ENCODE measurements at places on chromosomes 16 and 17. TPM values are rescaled to one million over a fixed set of nuclear protein-coding genes. Genes with fewer than 3 reads are reported as not detected.

- no peak for DNase-seq
Observed at GRCh38 chr17:65888649-65889048, 303.3 kb downstream of the CEP112 start.

MYH11 gene
- polyA plus RNA-seq, result 375 TPM

RGS11 gene
- polyA plus RNA-seq, result 1.1 TPM

NARF gene
- polyA plus RNA-seq, result 69.0 TPM

- DNase-seq, result no peak
Observed at GRCh38 chr17:7575481-7575883, 4.0 kb upstream of the CD68 start.

SDK2 gene
- polyA plus RNA-seq, result 24.3 TPM

DNA sequence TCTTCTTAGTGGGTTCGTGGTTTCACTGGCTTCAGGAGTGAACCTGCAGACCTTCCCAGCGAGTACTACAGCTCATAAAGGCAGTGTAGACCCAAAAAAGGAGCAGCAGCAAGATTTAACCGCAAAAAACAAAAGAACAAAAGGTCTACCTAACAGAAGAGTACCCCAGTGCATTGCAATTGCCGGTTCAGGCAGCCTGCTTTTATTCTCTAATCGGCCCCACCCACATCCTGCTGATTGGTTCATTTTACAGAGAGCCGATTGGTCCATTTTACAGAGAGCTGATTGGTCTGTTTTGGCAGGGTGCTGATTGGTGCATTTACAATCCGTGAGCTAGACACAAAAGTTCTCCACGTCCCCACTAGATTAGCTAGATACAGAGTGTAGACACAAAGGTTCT lies 2.0 kb upstream of the ARRB2 start:
- DNase-seq, result no peak

DNA sequence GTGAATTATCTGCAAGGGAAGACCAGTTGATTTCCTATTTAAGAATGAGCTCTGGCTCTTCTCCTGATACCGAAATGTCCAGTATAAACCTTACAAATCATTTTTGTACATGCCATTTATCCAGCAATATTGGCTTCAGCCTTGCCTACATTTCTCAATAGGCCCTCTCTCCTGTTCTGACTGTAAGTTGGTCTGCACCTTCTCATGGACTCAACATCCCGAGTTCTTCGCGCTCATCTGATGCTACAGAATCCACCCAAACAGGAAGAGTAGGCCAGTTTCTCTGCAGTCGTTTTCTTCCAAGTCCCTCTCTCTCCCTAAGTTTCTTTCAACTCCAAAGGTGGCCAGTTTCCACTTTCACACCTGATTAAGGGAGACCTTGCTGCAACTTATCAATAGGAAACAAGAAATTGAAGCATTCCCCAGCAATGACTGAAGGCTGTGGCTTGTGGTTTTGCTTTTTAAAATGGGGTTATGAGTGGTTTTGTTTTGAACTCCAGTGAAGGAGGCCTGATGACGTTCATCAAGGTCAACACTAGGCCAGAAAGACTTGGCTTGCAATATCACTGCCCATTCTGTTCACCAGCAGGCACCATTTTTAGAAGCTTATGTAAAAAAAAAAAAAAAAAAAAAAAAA lies 383.0 kb downstream of the MAF start:
- DNase-seq, result no peak

PRKCB gene
- 2.1 TPM for polyA plus RNA-seq

ZNF19 gene
- polyA plus RNA-seq, result 2.5 TPM

GRCh38 chr16:51881731-51882130 lies 665.2 kb downstream of the TOX3 start:
- no peak for DNase-seq

GRCh38 chr16:620700-621525 lies 9.9 kb upstream of the WFIKKN1 start:
- DNase-seq, result no peak

SULT1A4 gene
- polyA plus RNA-seq, result 5.9 TPM

- peak; percentile 90 for DNase-seq
Observed at GRCh38 chr16:57863434-57864160, 61.3 kb upstream of the KIFC3 start.

DNA sequence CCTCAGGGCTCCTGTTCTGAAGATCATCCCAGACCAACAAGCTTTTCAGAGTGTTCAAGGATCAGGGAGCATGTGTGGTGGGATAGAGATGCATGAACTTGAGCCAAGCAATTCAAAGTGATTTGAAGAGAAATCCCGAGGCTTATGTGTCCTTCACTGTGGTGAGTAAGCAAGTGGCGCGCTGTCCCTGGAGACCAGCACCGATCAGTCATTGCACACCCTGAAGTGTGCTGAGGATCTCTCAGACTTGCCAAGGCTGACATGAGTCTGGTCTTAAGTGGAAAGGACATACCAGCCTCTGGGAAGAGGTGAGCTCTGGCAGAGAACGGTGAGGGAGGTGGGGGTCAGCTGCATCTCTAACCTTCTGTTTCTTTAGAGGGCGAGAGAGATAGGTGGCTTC lies 43.8 kb upstream of the CDH13 start:
- DNase-seq, result no peak

DNA sequence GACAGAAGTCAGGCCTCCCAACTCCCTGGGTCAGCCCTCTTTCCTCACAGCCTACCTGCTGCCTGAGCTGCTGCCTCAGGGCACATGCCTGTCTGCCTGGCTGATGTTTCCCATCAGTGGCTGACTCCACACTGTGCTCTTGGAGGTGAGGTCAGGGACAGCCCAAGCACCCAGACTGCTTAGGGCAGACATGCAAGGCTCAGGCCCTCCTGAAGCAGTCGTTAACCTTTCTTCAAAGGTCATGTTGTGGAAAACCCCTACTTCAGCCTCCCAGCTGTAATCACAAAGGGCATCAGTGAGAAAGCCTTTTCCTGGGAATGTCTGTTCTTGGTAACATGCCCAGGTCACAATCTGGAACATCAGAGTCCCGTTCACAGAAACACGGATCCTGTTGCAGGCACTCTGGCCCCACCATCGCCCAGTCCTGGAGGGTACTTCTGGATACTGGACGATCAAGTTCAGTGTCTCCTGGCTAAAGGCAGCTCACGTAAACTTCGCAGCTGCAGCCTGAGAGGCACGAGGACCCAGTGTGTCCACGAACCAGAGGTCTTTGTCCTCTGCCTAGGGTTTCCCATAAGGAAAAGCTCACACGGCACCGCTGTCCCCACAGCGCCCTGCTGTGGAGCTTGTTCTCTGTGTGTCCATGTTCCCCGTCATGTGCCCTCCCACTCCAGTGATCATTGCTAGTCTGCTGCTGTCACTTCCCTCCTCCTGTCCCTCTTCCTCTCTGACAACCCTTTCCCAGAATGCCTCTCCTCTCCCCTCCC lies 54.9 kb downstream of the GNAO1 start:
- no peak for DNase-seq

CHAD gene
- 6.2 TPM for polyA plus RNA-seq

DNA sequence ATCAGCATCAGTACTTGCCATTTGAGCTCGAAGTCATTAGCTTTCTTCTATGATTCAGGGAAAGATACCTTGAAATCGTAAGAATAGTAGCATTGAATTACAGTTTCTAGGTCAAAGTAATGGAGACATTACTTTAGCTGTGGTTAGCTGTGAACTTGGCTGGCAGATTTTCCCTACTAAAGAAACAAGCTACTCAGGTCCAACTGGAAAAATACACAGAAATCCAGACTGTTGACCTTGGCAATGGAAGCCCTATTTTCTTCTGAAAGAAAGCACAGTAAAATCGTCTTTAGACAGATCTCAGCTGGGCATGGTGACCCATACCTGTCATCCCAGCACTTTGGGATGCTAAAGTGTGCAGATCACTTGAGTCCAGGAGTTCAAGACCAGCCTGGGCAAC lies 13.4 kb upstream of the DNAJA2 start:
- DNase-seq, result no peak
